ENCODE measurements at places on chromosomes 11 and 22. TPM values are rescaled to one million over a fixed set of nuclear protein-coding genes. Genes with fewer than 3 reads are reported as not detected.

Gene CSNK2A3
- 1.4 TPM for total RNA-seq

Gene DGCR6
- total RNA-seq = 2.7 TPM

Gene DEUP1
- not detected for total RNA-seq

Gene ZW10
- total RNA-seq = 31.4 TPM

Gene FOLR2
- not detected for total RNA-seq

Gene GDPD4
- total RNA-seq = not detected

Gene P2RY6
- total RNA-seq = 0.43 TPM

Gene EED
- total RNA-seq = 43.4 TPM

Gene SCARF2
- 1.7 TPM for total RNA-seq

Gene UBQLNL
- total RNA-seq = not detected

DNA sequence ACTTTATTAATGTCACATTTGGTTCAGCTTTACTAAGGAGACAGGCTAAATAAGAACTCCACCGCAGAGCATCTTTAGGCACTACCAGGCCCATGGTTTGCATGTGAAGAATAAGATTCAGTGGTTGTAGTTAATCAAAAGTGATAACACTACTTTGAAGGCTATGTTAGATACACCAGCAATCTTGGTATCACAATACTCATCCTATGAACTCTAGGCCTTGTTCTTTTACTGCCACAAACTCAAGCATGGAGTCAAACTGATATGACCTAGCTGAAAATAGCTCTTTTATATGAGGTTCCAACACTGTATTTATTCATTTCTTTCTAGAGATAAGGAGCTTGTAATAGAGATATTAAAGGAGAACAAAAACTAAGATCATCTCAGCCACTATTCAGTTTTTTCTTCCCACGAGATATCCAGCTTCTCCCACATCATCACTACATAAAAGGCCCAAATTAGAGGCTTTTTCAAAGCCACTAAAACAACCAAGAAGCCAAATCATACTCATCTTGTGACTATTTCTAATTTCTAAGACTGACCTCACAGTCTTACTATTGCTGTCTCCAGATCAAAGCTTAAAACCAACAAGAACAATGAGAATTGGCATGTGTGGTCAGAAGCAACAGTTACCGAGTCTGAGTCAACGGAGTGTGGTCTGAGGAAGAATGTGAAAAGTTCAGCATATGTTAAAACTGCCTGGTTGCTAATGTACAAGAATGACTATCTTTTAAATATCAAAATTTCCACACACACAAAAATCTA lies 25.1 kb upstream of the GUCY1A2 start:
- no peaks in the 10 kb centered on the region for H3K27me3 ChIP-seq
- H3K4me1 ChIP-seq = no peaks in the 10 kb centered on the region
- no peak overlapping the region for H3K27ac ChIP-seq
- H3K36me3 ChIP-seq = no peaks in the 10 kb centered on the region
- H3K4me3 ChIP-seq = no peak overlapping the region

- peak overlapping the region; percentile 55 for H3K27ac ChIP-seq
- peak overlapping the region; percentile 71 for H3K4me3 ChIP-seq
- no peaks in the 10 kb centered on the region for H3K4me1 ChIP-seq
- H3K27me3 ChIP-seq = no peaks in the 10 kb centered on the region
- DNase-seq = no peak
Observed at GRCh38 chr11:65355013-65355775, 643 bp downstream of the TIGD3 start.

GRCh38 chr11:134481933-134482527 lies 70.0 kb upstream of the B3GAT1 start:
- no peaks in the 10 kb centered on the region for H3K4me1 ChIP-seq
- no peaks in the 10 kb centered on the region for H3K36me3 ChIP-seq

DNA sequence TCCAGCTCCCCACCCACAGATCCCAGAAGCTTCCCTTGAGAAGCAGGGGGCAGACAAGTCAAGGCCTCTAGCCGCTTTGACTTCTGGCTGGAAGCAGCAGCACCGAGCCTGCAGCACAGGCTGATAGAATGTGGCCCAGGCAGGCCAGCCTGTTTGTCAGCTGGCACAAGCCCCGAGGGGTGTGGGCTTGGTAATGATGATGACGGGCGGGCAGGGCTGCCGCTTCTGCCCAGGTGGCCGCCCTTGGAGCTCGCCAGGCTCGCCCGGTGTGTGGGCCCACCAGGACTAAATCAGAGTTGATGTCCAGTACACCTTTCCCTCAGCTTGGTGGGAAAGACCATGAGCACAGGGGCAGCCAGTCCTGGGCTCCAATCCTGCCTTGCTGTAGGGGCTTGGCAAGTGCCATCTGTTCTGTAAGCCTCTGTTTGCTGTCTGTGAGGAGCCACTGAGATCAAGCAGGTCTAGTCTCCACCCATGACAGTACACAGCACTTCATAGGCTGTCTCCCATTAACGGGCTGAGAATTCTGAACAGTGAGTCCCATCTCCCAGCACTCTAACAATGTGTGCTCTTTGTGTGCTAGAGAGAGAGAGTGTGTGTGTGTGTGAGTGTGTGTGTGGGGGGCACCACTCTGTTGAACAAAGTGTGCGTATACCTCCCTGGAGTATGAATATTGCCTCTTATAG lies 26.8 kb downstream of the MICAL2 start:
- H3K4me1 ChIP-seq = no peaks in the 10 kb centered on the region
- H3K36me3 ChIP-seq = no peaks in the 10 kb centered on the region
- no peak overlapping the region for H3K27ac ChIP-seq

- H3K4me1 ChIP-seq = peaks cover 24% of the 10 kb centered on the region
- H3K27me3 ChIP-seq = peaks cover 6% of the 10 kb centered on the region
- peak overlapping the region; percentile 58 for H3K4me3 ChIP-seq
- peak overlapping the region; percentile 87 for H3K27ac ChIP-seq
- DNase-seq = peak; percentile 97
Observed at GRCh38 chr11:64304316-64305072, 830 bp upstream of the ESRRA start.

DNA sequence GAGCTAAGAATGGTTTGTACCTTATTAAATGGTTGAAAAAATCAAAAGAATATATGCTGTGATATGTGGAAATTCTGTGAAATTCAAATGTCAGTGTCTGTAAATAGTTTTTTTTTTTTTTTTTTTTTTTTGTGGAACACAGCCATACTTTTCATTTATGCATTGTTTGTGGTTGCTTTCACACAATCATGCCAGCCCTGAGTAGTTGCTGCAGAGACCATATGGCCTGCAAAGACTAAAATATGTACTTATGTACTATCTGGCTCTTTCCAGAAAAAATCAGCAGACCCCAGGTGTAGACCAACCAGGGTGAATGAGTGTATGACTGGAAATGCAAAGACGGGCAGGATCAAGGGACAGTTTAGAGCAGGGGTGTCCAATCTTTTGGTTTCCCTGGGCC lies 98.3 kb downstream of the PTPRJ start:
- DNase-seq = no peak
- H3K36me3 ChIP-seq = no peaks in the 10 kb centered on the region
- no peak overlapping the region for H3K27ac ChIP-seq
- no peak overlapping the region for H3K4me3 ChIP-seq
- H3K4me1 ChIP-seq = no peaks in the 10 kb centered on the region

DNA sequence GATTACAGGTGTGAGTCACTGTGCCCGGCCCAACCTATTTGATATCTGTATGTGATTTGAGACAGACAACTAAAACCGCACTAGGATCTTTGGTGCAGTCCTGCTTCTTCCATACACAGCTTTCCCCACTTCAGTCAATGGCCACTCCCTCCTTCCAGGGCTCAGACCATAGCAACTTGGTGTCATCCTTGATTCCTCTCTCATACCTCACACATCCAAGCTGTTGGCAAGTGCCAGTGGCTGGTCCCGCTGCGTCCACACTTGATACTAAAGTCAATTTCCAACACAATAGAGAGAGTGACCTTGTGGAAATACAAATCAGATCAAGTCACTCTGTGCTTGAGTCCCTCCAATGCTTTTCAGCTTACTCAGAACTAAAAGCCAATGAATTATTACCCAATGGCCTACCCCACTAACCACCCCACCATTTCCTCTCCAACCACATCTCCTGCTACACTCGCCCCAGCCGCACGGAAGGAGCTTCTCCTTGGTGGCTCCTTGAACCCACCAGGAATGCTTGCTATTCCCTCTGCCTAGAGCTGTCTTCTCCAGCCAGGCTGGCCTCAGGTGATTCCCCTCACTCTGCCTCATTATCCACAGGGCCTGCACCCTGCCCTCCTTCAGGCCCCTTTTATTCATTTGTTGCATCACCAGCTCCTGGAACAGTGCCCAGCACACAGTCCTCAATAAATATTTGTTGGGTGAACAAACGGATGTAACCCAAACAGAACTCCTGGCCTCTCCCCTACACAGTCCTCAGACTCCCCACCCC lies 12.9 kb downstream of the ABTB2 start:
- H3K36me3 ChIP-seq = no peaks in the 10 kb centered on the region
- peaks cover 54% of the 10 kb centered on the region for H3K4me1 ChIP-seq
- DNase-seq = peak; percentile 46
- no peaks in the 10 kb centered on the region for H3K27me3 ChIP-seq
- H3K4me3 ChIP-seq = no peak overlapping the region

DNA sequence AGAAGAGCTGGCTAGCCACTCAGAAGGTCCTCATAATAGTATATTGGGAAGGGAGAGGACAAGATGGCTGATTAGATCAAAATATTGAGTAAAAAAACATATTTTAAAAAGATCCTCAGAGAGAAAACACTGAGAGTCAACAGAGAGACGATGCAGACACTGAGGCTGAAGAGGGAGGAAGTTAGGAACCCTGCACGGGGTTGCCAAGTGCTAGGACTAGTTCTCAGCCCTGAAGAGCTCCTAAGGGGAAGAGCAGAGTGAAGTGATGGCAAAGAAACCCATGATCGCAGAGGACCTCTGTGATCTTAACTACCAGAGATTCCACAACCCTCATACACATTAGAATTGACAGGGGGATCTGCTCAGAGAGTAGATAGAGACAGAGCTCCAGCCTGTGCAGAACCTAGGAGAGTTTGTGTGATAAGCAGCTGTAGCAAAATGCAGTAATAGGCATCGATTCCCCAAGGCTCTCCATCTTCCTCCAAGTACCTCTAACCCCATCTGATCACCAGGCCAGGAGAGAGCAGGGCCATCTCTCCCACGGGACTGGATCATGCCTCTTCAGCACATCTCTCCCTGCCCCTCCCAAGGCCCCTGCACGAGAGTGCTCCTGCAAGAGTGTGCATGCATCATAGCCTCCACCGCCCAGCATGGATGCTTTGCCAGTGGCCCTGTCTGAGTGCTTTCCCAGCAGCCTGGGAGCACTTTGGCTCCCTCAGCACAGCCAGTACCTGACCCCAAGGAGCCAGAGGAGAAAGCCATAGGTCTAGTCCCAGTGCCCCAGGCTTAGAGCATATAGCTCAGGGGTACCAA lies 41.2 kb upstream of the ARL14EP start:
- no peak overlapping the region for H3K27ac ChIP-seq
- no peak overlapping the region for H3K4me3 ChIP-seq
- H3K27me3 ChIP-seq = peaks cover 15% of the 10 kb centered on the region
- H3K36me3 ChIP-seq = no peaks in the 10 kb centered on the region

GRCh38 chr11:108135845-108136544 lies 14.6 kb downstream of the ACAT1 start:
- H3K4me1 ChIP-seq = peaks cover 3% of the 10 kb centered on the region
- H3K4me3 ChIP-seq = no peak overlapping the region
- H3K27ac ChIP-seq = peak overlapping the region; percentile 9
- peak; percentile 45 for DNase-seq

- no peak overlapping the region for H3K27ac ChIP-seq
- H3K27me3 ChIP-seq = no peaks in the 10 kb centered on the region
- peaks cover 14% of the 10 kb centered on the region for H3K4me1 ChIP-seq
- H3K36me3 ChIP-seq = no peaks in the 10 kb centered on the region
Observed at GRCh38 chr11:63738720-63739360, 29.7 kb downstream of the ZFTA start.

DNA sequence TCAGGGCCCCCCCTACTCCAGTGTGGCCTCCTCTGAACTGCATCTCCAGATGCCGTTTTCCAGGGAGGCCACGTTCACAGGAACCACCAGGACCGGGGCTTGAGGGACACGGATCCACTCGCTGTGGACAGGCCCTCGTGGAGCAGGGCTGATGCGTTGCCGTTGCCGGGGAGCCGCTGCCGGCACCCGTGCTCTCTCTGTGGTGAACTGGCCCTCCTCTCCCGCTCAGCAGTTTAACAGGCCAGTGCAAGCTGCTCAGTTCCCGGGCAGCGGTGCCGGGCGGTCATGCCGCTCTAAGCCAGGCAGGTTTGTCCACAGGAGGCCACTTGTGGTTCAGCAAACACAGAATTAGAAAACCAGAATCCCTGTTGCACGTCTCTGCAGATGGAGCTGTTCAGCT lies 301.6 kb downstream of the TBC1D22A start:
- H3K27me3 ChIP-seq = no peaks in the 10 kb centered on the region
- H3K4me1 ChIP-seq = no peaks in the 10 kb centered on the region
- DNase-seq = no peak
- H3K27ac ChIP-seq = no peak overlapping the region
- H3K4me3 ChIP-seq = no peak overlapping the region

DNA sequence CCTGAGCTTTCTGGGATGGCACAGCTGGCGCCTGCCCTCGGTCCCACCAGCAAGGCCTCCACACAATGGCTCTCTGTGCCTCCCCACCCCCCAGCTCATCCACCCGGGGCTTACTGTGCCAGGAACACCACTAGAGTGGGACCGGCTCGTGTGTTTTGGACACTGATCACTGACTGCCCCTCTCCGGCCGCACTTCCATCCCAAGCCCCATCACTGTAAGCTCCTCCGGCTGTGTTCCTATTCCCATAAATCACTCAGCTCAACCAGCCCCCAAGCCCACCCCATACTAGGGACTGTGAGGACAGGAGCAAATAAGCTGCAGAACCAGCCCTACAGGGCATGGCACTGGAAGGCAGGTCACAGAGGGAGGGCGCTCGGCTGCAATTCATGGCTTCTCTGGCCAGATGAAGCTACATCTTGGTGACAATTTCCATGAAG lies 7.3 kb downstream of the APBB1 start:
- no peak overlapping the region for H3K4me3 ChIP-seq
- peaks cover 13% of the 10 kb centered on the region for H3K4me1 ChIP-seq
- DNase-seq = no peak
- no peaks in the 10 kb centered on the region for H3K27me3 ChIP-seq
- H3K27ac ChIP-seq = no peak overlapping the region
- peaks cover 12% of the 10 kb centered on the region for H3K36me3 ChIP-seq

DNA sequence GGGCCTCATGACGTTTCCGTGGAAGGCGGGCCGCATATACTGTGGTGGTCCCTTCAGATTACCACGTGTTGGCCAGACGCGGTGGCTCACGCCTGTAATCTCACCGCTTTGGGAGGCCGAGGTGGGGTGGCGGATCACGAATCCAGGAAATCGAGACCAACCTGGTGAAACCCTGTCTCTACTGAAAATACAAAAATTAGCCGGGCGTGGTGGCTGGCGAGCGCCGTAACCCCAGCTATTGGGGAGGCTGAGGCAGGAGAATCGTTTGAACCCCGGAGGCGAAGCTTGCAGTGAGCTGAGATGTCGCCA lies 853 bp upstream of the DENND6B start:
- peak overlapping the region; percentile 94 for H3K27ac ChIP-seq
- peak overlapping the region; percentile 79 for H3K4me3 ChIP-seq
- no peaks in the 10 kb centered on the region for H3K36me3 ChIP-seq
- no peak for DNase-seq
- peaks cover 10% of the 10 kb centered on the region for H3K4me1 ChIP-seq
- H3K27me3 ChIP-seq = no peaks in the 10 kb centered on the region

All from A673 (cell line).